AML-193 (cell line): ENCODE measurements at places on chromosomes 4 and X.

- DNase-seq, result no peak
Observed at GRCh38 chrX:114985967-114986592, 31.3 kb downstream of the IL13RA2 start.

- DNase-seq, result no peak
Observed at GRCh38 chr4:169203891-169204290, 66.9 kb downstream of the SH3RF1 start.

DNA sequence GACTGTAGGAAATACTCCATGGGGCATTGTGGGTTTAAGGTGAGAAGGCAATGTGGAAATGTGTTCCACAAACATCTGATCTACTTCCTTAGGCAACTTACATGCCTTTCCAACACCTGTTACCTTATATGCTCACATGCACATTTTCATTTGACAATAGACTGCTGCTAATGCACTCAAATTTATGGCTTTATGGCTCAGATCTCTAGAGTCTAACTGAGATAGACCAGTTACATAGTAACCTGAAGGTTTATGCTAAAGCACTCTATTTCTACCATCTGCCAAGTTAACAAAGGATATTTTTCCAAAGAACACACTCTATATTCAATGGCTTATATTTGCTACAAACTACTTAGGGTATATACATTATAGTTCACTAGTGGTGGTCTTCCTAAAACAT, 969.0 kb downstream of the TECRL start:
- DNase-seq, result no peak

DNA sequence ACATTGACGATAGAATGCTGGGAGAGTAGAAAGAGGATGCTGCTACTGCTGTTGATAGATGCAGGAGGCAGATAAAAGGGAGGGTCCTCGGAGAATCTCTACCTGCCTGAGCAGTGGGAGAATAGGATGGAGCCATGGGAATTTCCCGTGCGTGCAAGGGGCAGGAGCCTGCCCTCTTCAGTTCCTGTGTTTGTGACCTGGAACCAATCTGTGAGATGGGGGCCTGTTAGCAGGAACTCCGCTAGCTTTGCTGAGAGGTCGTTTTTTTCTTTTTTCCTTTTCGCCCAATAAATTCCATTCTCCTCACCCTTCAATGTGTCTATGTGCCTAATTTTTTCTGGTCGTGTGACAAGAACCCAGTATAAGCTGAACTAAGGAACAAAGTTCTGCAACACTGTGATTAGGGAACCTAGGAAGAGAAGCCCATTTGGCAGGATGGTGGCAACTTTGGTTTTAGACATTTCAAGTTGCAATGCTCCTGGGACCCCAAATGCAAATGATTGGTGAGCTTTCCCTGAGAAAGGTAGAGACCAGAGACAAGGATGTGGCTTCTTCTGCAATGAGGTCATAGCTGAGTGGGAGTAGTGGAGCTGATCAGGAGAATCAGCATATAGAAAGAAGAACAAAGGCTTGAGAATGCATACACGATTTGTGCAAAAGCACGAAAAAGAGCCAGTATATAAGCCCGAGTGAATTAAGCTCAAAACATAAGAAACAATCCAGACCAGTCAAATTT, 23.9 kb downstream of the SLC39A8 start:
- no peak for DNase-seq

GRCh38 chr4:99405433-99406115, 29.6 kb downstream of the ADH7 start:
- DNase-seq, result peak; percentile 18

- DNase-seq, result no peak
Observed at GRCh38 chr4:10590896-10591295, 93.7 kb downstream of the CLNK start.

DNA sequence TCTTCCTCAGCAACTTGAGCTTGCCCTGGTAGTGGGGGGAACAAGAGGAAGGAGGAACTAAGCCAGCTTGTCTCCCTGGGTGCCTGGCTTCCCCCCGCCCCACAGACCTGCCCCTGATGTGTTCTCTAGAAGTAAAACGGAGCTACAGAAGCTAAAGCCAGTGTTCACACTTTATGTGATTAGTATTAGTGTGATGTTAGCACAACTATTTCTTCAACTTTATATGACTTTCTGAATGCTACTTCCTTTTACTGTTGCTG, 10.7 kb downstream of the RGS12 start:
- no peak for DNase-seq

GRCh38 chr4:76772498-76773106, 125.3 kb downstream of the SOWAHB start:
- no peak for DNase-seq

DNA sequence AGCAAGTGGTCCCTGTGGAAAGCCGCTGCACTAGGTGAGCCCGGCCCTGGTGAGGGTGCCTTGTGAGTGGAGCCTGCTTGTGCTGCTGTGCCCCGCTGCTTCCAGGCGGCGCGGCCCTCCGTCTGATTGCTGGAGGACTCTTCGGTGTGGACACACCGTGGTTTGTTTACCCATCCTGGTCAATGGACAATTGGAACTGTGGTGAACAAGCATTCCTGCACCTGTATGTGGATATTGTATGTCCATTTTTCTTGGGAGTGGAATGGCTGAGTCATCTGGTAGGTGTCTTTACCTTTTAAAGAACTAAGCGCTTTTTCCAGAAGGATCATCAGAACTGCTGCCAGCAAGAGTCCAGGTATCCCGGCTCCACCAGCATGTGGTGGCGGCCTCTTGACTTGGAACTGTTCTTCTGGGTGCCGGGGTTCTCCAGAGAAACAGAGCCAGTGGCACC, 15.6 kb downstream of the MAEA start:
- no peak for DNase-seq

DNA sequence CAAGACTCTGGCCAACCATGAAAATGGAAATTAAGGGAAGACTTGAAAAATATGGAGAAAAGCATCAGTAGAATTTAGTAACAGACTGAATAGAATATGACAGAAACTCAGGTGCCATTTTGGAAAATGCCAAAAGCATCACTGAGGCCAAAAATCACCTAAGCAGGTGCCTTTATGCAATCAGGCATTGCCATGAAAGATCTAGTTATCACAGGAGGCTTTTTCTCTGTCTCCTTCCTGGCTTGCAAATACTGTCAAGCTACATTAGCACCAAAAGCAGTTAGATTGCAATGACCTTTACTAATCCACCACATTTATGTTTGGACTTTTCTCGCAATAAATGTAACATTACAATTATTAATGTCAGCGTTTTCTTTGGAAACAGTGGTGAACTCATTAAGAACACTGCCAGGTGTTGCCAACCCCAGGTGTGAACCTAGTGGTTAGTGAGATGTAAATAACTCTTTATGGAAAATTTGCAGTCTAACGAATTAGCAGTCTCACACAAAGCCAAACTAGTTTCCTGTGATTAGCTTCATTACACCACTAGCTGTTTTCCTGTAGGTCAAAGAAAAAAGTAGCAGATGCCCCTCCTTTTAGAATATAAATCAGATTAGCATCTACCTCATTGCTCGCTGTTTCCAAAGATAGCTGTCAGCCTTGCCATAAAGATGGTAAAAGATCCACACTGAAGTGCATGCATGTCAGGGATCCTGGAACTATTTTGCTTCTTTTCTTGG, 1568.4 kb upstream of the TENM3 start:
- no peak for DNase-seq

DNA sequence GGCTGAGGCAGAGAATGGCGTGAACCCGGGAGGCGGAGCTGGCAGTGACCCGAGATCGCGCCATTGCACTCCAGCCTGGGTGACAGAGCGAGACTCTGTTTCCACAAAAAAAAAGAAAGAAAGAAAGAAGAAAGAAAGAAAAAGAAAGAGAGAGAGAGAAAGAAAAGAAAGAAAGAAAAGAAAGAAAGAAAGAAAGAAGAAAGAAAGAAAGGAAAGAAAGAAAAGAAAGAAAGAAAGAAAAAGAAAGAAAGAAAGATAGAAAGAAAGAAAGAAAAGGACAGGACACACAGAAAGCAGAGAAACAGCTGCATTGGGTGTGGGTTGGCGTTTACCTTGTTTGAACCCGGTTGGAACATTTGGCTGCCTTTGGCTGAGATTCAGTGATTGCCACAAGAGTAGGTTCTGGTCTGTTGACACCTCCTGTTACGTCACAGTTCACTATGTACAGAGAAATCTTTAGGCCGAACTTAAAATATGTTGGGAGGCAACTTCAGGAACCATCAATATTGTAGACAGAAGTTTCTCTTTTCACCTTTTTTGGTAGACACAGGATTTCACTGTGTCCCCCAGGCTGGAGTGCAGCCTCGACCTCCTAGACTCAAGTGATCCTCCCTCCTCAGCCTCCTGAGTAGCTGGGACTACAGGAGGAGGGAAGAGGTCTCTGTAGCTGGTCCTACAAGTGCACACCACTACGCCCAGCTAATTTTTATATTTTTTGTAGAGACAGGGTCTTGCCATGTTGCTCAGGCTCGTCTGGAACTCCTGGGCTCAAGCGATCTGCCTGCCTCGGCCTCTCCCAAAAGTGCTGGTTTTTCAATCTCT, 16.3 kb upstream of the PLCXD1 start:
- no peak for DNase-seq

DNA sequence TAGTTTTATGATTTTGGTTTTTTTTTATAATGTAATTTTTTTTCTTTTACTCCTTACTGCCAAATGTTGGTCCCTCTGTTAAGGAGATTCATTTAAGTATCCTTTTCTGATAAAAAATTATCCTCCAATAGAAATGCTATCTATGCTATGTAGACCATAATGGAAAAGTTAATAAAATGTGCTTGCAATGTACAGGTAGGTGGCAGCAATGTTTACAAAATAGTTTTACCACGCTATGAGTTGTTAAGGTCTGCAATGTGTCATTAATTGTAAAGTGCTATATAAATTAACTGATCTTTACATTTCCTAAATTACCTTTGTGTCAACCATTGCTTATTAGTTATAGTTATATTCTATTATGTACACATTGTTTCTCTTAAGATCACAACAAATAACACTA, 3.8 kb upstream of the CENPC start:
- peak; percentile 39 for DNase-seq

DNA sequence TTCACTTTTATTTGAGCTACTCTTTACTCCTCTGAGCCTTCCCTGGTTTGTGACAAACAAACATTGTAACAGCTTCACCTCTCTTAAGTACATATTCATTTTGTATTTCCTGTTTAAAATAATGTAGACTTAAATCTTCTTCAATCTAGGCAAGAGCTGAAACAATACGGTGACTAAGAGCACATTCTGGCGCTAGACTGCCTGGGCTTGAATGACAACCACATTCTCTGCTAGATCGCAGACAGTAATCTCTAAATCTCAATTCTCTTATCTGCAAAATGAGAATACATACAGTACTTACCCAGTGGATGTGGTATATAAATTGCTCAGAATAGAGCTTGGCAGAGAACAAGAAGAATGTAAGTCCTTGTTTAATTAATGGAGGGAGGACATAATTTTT, 144.8 kb downstream of the ARAP2 start:
- no peak for DNase-seq

DNA sequence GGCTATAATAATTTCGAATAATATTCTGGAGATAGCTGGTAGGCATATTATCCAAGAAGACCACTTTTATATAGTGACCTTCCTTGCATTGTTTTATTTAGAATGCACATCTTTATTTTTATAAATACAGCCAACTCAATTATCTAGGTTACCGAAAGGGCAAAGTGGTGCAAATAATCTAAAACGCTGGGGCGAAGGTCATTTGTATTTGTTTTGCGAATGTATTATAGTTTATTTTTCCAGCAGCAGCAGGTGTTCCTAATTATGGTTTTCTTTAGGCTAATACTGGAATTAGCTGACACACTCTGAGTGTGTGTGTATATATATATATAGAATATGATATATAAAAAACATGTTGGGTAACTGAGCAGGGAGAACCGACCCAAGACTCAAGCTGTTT, 48.1 kb upstream of the RAP2C start:
- DNase-seq, result no peak

DNA sequence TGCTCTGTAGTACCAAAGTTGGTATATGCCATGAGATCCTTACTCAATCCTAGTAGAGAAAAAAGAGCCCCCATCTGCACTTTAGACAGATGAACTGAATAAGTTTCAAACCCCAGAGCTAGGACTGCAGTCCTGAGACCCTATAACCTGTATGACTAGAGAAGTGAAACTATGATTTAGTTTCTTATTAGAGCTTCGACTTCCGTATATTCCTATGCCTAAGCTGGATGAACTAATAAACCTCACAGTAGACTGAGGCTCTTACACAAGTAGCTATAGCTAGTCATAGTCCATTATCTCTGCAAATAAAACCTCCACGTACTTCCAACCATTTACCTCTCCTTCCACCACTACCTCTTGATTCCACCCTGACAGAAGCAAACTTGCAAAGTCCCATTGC, 6.3 kb upstream of the OTUD4 start:
- DNase-seq, result no peak

DNA sequence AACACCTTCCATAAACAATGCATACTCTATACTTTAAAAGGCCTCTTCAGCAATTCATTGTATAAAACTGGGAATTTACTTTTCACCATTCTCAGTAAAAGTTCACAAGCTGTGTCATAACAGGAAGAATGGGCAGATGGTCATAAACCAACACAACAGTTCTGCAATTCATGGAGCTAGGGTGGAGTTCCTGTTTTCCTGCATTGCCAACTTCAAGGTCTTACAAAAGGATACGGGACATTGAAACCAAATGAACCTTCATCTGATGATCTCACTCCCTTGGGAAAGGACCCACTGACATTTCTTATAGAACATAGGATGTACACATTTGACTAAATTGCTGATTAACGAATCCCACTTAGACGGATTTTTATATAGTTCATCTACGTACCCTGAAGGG, 4.1 kb downstream of the KDR start:
- DNase-seq, result no peak

DNA sequence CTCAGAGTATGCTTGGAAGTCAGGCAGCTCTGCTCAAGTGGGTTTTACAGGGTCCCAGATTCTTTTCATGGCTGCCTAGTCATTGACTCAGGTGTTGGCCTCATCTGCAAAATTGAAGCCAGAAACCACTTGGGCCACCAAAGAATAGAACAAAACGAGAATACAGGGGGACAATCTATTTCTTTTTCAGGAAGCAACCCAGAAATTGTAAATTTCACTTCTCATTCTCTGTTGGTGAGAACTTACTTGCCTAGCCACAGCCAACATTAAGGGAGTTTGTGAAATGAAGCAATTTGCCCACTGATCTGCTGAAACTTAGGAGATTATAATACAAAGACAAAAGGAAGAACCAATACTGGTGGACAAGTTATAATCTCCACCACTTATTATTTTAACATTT, 8.6 kb upstream of the TKTL2 start:
- DNase-seq, result peak; percentile 7

DNA sequence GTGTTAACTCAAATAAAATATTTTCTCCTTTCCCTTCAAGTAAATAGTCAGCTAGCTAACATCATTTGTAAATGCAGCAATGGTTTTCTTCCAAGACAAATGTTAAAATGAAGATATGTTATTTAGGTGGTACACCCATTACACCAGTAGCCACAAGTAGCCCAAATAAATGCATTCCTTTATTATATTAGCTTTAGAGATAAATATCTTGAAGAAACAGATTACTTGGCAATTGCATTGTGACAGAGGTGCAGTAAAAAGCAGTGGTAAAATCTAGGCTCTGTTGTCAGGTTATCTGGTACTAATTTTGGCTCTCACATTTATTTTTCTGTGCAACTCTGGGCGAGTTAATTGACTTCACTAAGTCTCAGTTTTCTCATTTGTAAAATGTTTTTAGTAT, 193.0 kb downstream of the NAA11 start:
- no peak for DNase-seq

- DNase-seq, result no peak
Observed at GRCh38 chr4:168677063-168677462, 180.2 kb downstream of the PALLD start.

GRCh38 chr4:18535948-18536347, 514.4 kb upstream of the LCORL start:
- no peak for DNase-seq
